Camera-type eye (tissue), 1 donor: ENCODE measurements at places on chromosomes 1 and 21. TPM values are rescaled to one million over a fixed set of nuclear protein-coding genes. Genes with fewer than 3 reads are reported as not detected.

OR10T2 gene
- total RNA-seq, result not detected

C1orf226 gene
- 12.4 TPM for total RNA-seq

AIRE gene
- total RNA-seq, result 0.27 TPM

CGN gene
- total RNA-seq, result 27.3 TPM

SLC2A5 gene
- total RNA-seq, result 3.4 TPM

S100A3 gene
- total RNA-seq, result 1.0 TPM

RUNX3 gene
- 0.49 TPM for total RNA-seq

PCSK9 gene
- 1.1 TPM for total RNA-seq

TMEM82 gene
- total RNA-seq, result not detected

S100A7 gene
- total RNA-seq, result not detected

TFF3 gene
- 3.6 TPM for total RNA-seq

METTL13 gene
- total RNA-seq, result 33.4 TPM

APH1A gene
- 68.5 TPM for total RNA-seq

FAM72C gene
- total RNA-seq, result 0.77 TPM

UTP25 gene
- 10.4 TPM for total RNA-seq

MATN1 gene
- total RNA-seq, result 0.33 TPM

KCNT2 gene
- total RNA-seq, result 18.0 TPM

HAO2 gene
- total RNA-seq, result not detected

STUM gene
- total RNA-seq, result 2.9 TPM

GRHL3 gene
- total RNA-seq, result 0.55 TPM

BEND5 gene
- 16.3 TPM for total RNA-seq

FCAMR gene
- not detected for total RNA-seq

NPR1 gene
- 6.8 TPM for total RNA-seq

PKP1 gene
- total RNA-seq, result 34.3 TPM

S100A2 gene
- total RNA-seq, result 2.3 TPM

DNAJC6 gene
- total RNA-seq, result 46.5 TPM

PRMT6 gene
- total RNA-seq, result 29.9 TPM

RNU1-1 gene
- total RNA-seq, result under 0.01 TPM

BTBD8 gene
- 151 TPM for total RNA-seq

OR2L13 gene
- 0.71 TPM for total RNA-seq

NHLH1 gene
- total RNA-seq, result 2.7 TPM

CADM3 gene
- total RNA-seq, result 89.3 TPM

SERTAD4 gene
- total RNA-seq, result 9.3 TPM

DCDC2B gene
- total RNA-seq, result not detected

TSPEAR gene
- total RNA-seq, result not detected

KCND3 gene
- 16.2 TPM for total RNA-seq

IVL gene
- 0.44 TPM for total RNA-seq

AMPD1 gene
- 0.71 TPM for total RNA-seq

HS2ST1 gene
- 39.0 TPM for total RNA-seq

TIE1 gene
- 33.0 TPM for total RNA-seq

OR2L3 gene
- total RNA-seq, result 0.33 TPM

ARTN gene
- total RNA-seq, result 2.4 TPM

CLCA1 gene
- total RNA-seq, result not detected

ARHGEF10L gene
- 52.7 TPM for total RNA-seq

FBLIM1 gene
- 46.5 TPM for total RNA-seq

LAMB3 gene
- total RNA-seq, result 11.1 TPM

FAM177B gene
- total RNA-seq, result 0.82 TPM

CDKN2C gene
- 19.9 TPM for total RNA-seq

OR2M5 gene
- not detected for total RNA-seq

FAM167B gene
- total RNA-seq, result 2.1 TPM

MROH9 gene
- total RNA-seq, result not detected

RAB42 gene
- 7.8 TPM for total RNA-seq

NBPF6 gene
- not detected for total RNA-seq

CAMSAP2 gene
- total RNA-seq, result 90.5 TPM

WASF2 gene
- 34.2 TPM for total RNA-seq

KRTAP10-1 gene
- total RNA-seq, result not detected

RABGAP1L gene
- 107 TPM for total RNA-seq
